ENCODE measurements at places on chromosomes 5 and 9.

DNA sequence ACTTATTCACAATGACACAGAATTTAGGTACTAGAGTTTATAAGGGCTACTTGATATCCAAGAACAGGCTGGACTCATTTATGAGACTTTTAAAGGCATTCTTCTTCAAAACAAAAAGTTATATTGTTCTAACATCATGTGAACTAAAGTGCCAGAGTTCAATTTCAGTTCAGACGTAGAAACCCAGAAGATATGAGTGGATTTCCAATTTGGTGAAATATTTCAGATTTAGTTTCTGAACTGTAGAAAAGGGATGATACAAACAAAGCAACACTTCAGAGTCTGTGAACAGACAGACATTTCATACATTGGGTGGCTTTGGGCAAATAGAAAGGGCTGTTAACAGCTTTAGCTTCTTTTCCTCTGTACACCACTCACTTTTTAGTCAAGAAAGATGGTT, 384.0 kb downstream of the NR2F1-AS1 start:
- no peak for DNase-seq

DNA sequence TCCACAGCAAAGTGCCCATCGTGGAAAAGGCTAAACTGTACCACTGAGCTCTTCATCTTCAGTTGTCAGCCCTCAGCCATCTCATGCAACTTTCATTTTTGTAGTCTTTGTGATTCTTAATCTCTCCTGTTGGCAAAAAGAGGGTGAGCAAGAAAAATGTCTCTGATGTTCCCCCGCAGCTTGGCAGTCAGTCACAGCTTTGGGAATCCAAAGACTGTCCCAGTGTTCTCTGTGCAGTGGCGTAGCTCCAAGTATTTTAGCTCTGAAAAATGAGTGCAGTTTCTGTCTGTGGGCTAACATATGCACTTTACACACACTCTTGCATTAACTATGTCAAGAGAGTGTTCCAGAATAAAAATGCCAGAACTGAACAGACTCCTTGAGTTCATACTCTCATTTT, 372.2 kb downstream of the TMEM232 start:
- no peak for DNase-seq

- no peak for DNase-seq
Measured at GRCh38 chr9:99431103-99431502, 209.0 kb downstream of the SEC61B start.

DNA sequence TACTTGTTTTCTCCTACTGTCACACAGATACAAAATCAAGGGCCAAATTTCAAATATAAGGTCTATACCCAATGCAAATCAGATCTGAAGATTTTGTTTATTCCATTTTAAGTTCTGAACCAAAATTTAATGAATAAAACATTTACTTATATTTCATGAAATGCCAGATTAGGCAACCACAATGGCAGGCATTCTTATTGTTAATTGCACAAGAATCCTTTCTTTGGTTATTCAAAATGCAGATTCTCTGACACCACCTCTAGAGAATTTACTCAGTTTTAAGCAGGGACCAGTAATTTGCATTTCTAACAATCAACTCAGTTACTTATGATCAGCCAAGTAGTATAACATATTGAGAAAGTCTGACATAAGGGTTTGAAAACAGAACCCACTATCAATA, 972.4 kb upstream of the ACO1 start:
- no peak for DNase-seq

- DNase-seq = no peak
Measured at GRCh38 chr9:135043345-135043744, 44.1 kb upstream of the OLFM1 start.

DNA sequence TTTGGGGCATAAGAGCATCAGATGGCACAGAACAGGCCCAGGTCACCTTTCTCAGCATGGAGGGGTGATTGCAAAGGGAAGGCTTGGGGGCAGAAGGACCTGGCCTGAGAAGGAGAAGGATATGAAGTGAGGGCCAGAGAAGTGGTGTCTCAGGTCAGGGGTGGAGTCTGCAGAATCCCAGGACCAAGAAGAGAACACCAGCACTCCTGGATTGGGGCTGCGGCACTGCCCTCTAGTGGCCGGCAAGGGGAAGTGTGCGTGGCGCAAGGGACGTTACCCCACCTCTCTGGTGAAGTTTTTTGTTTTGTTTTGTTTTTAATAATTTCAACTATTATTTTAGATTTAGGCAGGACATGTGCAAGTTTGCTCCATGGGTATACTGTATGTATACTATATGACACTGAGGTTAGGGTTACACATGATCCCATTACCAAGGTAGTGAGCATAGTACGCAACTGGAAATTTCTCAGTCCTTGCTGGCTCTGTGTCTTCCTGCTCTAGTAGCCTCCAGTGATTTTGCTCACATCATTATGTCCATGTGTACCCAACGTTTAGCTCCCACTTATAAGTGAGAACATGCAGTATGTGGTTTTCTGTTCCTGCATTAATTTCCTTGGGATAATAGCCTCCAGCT, 1548.6 kb downstream of the EFNA5 start:
- DNase-seq = no peak

DNA sequence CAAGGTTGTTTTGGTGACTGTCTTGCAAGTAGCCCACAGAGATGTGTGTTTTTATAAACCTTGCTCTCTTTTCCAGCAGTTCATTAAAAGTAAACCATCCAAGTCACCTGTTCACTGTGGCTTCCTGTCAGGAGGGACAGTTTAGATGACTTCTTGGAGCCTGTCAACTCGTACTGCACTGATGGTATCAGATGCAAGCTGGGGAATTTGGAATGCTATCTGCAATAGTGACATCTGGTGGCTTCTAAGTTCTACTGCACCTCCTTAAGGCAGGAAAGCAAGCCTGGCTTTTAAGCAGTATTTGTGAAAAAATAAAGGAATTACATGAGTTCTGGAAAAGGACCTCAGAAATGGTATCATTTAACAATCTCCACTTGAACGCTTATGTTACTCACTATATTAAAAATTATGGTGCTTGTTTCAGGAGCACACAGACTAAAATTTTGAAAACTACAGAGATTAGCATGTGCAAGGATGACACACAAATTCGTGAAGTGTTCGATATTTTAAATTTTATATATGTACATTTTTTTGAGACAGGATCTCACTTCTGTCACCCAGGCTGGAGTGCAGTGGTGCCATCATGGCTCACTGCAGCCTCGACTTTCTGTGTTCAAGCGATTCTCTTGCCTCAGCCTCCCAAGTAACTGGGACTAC, 164.0 kb downstream of the TTC39B start:
- DNase-seq = peak; percentile 12

DNA sequence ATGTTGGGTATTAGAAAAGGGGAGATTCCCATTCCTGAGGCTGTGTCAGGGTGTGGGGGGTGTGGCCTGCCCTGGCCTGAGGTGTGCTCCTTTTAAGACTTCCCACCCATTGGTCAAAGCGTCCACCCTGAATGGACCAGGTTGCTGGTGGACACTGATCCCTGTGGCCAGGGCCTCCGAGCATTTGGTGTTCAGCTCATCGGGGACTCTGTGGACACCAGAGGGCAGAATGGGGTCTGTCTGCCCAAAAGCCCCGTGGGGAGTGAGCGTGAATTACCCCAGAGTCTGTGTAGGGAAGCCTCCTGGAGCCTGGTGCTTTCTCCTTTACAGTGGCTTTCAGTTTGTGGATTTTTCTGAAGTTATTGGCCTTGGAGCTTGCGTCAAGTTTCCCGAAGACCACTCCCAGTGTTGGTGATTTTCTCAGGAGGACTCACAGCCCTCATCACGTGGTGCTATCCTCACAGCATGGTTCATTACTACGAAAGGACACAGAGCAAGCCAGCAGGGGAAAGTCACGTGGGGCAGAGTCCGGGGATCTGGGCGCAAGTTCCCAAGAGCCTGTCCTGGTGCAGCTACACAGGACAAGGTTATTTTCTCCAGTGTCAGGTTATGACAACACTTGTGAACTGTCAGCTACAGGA, 55.5 kb downstream of the TENT4A start:
- no peak for DNase-seq

DNA sequence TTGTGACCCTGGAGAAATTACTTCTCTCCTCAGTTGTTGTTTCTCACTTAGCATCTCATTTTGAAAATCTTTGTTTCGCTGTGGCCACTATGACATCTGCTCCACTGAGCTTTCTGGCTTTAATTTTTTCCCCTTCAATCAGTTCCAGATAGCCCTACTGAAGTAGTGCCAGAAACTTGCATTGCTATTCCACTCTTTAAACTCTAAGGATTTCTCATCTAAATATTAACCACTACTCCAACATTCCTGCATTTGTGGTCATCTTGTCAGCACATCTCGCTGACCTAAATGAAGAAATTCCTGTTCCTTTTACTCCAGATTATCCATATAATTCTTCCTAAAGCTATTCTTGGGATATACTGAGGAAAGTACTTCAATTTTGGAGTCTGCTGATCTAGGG, 15.3 kb upstream of the NOL6 start:
- DNase-seq = no peak

DNA sequence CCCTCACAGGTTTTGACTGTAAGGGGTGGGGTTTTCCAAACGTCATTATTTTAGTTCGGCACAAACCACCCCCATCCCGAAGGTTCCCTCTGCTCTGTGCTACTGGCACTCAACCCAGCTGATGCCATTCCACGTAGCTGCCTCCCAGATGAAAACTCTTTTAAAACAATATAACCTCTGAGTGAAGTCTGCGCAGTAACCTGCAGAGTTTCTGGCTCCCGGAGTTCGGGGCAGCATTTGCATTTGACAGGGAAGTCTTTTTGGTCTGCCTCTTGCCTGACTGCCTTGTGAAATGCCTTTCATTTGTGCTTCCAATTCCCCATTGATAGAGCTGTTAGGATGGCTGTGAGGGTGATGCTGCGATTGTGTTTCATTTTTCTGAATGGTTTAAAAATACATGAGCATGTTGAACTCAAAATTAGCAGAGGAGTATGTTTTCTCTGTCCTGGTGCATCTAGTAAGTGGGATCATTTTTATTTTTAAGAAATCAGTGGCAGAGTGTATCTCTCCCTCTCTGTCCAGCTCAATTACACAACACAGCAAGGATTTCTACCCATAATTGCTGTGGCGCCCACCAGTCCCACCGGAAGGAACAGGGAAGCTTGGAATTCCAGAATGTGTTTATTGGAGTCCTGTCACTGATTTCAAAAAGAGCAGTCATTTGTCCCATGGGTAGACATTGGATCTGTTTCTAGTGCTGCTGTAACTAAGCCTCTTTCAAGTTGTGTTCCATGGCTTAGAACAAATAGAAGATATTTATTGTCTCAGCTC, 24.8 kb downstream of the ADCY2 start:
- no peak for DNase-seq

DNA sequence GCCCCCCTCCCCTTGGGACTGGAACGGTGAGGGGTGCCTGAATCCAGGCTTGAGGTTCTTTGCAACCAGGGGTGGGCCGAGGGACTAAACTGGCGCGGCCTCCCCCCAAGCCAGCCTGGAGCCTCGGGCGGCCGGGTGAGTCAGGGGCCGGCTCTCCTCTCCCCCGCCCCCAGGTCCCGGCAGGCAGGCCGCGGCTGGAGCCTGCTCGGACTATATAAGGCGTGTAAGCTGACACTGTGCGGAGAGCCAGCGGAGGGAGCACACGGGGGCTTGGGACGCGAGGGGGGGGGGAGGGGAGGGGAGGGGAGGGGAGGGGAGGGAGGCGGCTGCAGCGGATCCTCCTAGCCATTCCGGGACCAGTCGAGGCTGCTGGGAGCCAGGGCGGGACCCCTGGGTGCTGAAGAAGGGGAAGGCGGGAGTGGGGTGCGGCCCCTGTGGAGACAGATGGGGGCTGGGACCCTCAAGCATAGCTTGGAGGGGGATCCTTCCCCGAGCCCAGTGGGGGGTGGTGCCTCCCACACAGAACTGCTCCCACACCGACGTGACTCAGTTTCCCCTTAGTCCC, 595 bp downstream of the PDLIM7 start:
- no peak for DNase-seq

DNA sequence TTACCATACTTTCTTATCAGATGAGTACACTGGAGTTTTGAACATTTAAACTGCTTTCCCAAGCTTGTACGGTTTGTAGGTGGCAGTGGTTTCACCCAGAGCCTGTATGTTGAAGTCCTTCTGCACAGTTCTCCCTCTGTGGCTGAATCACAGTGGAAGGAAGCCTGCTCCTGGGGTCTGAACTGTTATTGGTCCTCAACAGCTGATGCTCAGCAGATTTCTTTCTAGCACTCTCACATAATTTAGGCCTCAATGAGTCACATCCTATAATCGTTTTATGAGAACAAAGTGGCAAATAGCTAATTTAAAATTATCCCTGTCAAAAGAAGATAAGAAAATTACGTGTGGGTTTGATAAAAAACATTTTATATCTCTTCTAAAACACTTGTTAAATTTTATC, 229.7 kb downstream of the TLE4 start:
- no peak for DNase-seq

GRCh38 chr9:137277329-137278041, at the start of gene TOR4A:
Gene TOR4A, plus strand, starts transcription at chr9:137277726. Its CDS starts 964 bp downstream, at chr9:137278690.
- DNase-seq = no peak

DNA sequence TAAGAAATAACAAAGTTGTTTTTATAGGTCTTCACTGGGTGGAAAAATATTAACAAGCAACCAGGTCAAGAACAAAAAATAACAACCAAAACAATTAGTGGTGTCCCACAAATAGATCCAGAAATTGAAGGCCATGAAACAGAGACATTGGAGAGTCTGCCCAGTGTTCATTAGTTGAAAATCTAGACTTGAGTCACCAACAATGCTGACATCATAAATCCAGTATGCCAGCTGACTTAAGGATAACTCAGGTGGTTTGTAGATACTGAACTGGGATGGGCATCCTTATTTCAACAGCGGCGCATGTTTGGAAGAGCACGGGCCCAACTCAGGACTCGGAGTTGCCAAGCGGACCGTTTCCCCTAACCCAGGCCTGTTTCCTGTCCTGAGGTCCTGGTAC, 80.7 kb upstream of the TNFAIP8 start:
- no peak for DNase-seq

DNA sequence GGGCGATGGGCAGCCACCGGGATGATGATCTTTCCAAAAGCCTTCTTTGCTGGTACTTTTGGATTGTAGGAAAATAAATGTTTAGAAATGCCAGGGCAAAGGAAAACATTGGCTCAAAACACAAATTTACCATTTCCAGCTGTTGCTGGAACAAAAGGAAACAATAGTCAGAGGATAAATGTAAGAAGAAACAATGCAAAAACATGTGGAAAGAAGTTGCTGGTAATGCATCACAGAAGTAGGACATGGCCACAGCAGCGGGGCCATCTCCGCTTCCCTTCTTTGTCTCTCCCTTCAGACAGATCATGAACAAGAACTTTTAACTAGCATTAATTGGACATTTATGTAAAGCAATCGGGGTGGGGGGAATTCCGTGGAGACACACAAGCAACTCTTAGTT, 184.5 kb downstream of the EBF1 start:
- DNase-seq = no peak
